ENCODE measurements at places on chromosomes 13 and 19. TPM values are rescaled to one million over a fixed set of nuclear protein-coding genes. Genes with fewer than 3 reads are reported as not detected.

Gene IL11
- 4.4 TPM for total RNA-seq

Gene ADGRE3
- total RNA-seq = not detected

Gene GRK1
- total RNA-seq = 0.17 TPM

Gene CGB5
- 1.9 TPM for total RNA-seq

Gene CAPS
- 7.5 TPM for total RNA-seq

Gene WTIP
- 29.3 TPM for total RNA-seq

Gene RELB
- 8.5 TPM for total RNA-seq

Gene ELSPBP1
- 2.4 TPM for total RNA-seq

Gene PLEKHA4
- total RNA-seq = 8.3 TPM

Gene ZNF155
- total RNA-seq = 7.2 TPM

GRCh38 chr19:43438291-43439031 lies 23.8 kb downstream of the TEX101 start:
- H3K36me3 ChIP-seq = no peaks in the 10 kb centered on the region
- no peak overlapping the region for H3K4me3 ChIP-seq
- H3K27ac ChIP-seq = peak overlapping the region; percentile 31
- H3K27me3 ChIP-seq = no peaks in the 10 kb centered on the region
- H3K4me1 ChIP-seq = peaks cover 3% of the 10 kb centered on the region
- DNase-seq = peak; percentile 51

GRCh38 chr19:10070730-10071446 lies 15.2 kb upstream of the SHFL start:
- H3K27me3 ChIP-seq = no peaks in the 10 kb centered on the region
- H3K4me1 ChIP-seq = no peaks in the 10 kb centered on the region
- DNase-seq = no peak
- no peak overlapping the region for H3K27ac ChIP-seq
- H3K4me3 ChIP-seq = no peak overlapping the region
- no peaks in the 10 kb centered on the region for H3K36me3 ChIP-seq

- H3K36me3 ChIP-seq = no peaks in the 10 kb centered on the region
- no peaks in the 10 kb centered on the region for H3K4me1 ChIP-seq
- no peak overlapping the region for H3K4me3 ChIP-seq
- DNase-seq = no peak
- no peak overlapping the region for H3K27ac ChIP-seq
These were observed 1730.9 kb downstream of the PCDH9 start for GRCh38 chr13:65499256-65499655.

DNA sequence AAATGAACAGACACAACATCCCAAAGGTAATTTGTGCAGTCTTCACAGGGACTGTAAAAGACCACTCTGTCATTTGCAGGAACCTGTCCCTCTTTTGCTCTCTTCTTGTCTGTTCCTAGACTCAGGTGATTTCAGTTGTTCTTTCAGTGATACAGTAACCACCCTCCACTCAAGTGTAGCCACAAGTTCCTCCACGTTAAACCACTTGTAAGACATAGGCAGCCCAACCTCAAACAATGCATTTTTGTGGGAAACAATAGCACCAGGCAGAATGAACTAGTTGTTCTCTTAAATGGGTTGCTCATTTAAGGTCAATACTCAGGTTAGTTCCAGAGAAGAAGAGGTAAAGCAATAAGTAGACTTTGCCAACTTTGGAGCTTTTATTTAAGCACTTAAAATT lies 359.4 kb downstream of the MZT1 start:
- no peak overlapping the region for H3K27ac ChIP-seq
- H3K4me1 ChIP-seq = no peaks in the 10 kb centered on the region
- H3K36me3 ChIP-seq = no peaks in the 10 kb centered on the region

DNA sequence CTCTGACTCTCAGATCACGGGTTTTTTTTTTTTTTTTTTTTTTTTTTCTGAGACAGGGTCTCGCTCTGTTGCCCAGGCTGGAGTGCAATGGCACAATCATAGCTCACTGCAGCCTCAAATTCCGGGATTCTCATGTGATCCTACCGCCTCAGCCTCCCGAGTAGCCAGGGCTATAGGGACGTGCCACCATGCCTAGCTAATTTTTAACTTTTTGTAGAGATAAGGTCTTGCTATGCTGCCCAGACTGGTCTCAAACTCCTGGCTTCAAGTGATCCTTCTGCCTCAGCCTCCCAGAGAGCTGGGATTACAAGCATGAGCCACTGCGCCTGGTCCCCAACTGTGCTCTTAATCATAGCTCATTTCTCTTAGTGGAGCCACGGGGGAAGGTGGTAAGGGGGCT lies 4.6 kb upstream of the GRAMD1A start:
- H3K36me3 ChIP-seq = no peaks in the 10 kb centered on the region
- H3K4me3 ChIP-seq = no peak overlapping the region
- DNase-seq = no peak

DNA sequence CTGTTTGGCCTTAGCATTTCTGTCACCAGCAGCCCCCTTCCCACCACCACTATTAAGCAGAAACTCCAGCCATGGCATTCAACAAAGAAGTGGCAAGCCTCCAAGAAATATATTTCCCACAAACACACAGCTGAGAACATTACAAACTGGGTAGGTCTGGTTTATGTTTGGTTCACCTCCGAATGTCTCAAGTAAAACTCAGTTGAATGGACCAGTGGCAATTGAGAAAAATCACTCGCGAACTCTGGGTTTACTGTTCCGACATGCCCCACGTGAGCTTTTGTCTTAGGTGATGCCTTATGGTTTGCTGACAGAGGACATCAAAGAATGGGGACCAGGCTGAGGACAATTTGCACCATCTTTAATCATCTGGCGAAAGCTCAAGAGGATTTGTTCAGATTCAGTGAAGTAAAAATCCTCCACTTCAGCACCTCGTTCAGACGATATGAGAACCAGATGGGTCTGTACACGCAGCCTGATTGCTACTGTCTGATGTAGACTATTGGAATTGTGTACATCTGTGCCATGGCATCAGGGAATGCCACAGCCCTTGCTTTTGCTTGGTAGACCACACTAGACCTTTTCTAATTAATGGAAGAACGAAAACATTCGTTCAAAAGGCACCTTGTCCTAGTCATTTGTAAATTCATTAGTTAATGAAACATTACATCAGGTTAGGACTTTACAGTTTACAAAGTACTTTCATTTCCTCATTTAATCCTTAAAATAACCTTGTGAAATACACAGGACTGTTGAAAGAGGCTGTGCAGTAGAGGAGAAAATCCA lies 59.4 kb downstream of the SLC10A2 start:
- no peak overlapping the region for H3K27ac ChIP-seq
- peaks cover 21% of the 10 kb centered on the region for H3K4me1 ChIP-seq
- DNase-seq = peak; percentile 17
- no peak overlapping the region for H3K4me3 ChIP-seq

DNA sequence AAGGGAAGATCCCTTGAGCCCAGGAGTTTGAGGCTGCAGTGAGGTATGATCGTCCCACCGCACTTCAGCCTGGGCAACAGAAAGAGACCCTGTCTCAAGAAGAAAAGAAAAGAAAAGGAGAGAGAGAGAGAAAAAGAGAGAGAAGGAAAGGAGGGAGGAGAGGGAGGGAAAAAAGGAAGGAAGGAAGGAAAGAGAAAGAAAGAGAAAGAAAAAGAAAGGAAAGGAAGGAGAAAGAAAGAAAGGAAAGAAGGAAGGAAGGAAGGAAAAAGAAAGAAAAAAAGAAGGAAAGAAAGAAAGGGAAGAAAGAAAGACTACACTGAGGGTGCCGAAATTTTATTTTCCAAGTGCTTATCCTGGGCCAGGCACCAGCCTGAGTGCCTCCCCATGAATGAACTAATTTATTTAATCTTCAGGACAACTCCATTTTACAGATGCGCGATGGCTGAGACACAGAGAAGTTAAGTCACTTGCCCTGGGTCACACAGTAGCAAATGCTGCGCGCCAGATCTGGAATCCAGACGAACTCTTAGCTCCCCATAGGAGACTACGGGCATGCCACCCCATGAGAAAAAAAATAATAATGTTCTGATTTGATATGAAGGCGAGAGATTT lies 2.7 kb downstream of the CDC42EP5 start:
- peak overlapping the region; percentile 6 for H3K27ac ChIP-seq
- no peaks in the 10 kb centered on the region for H3K36me3 ChIP-seq
- DNase-seq = no peak

- H3K4me1 ChIP-seq = no peaks in the 10 kb centered on the region
- DNase-seq = no peak
- no peaks in the 10 kb centered on the region for H3K36me3 ChIP-seq
- no peak overlapping the region for H3K4me3 ChIP-seq
- H3K27me3 ChIP-seq = peaks cover 77% of the 10 kb centered on the region
These were observed 14.6 kb downstream of the GSX1 start for GRCh38 chr13:27806744-27807387.

GRCh38 chr13:103282571-103283450 lies 216.6 kb upstream of the SLC10A2 start:
- peaks cover 3% of the 10 kb centered on the region for H3K4me1 ChIP-seq
- peak overlapping the region; percentile 63 for H3K27ac ChIP-seq
- DNase-seq = peak; percentile 30
- no peaks in the 10 kb centered on the region for H3K36me3 ChIP-seq

- H3K36me3 ChIP-seq = no peaks in the 10 kb centered on the region
- H3K27ac ChIP-seq = no peak overlapping the region
- H3K4me1 ChIP-seq = peaks cover 3% of the 10 kb centered on the region
- H3K4me3 ChIP-seq = no peak overlapping the region
These were observed 20.9 kb upstream of the ATP11A start for GRCh38 chr13:112668924-112669323.

GRCh38 chr19:10796653-10797052 lies 39.4 kb downstream of the TMED1 start:
- no peaks in the 10 kb centered on the region for H3K27me3 ChIP-seq
- H3K4me1 ChIP-seq = no peaks in the 10 kb centered on the region
- no peaks in the 10 kb centered on the region for H3K36me3 ChIP-seq
- no peak overlapping the region for H3K27ac ChIP-seq

- no peak for DNase-seq
- H3K36me3 ChIP-seq = no peaks in the 10 kb centered on the region
- peaks cover 7% of the 10 kb centered on the region for H3K27me3 ChIP-seq
These were observed 143.5 kb upstream of the SOX1 start for GRCh38 chr13:111923439-111923838.

- no peak overlapping the region for H3K27ac ChIP-seq
- no peaks in the 10 kb centered on the region for H3K36me3 ChIP-seq
These were observed 5.0 kb upstream of the EID2 start for GRCh38 chr19:39544911-39545310.

GRCh38 chr19:15534957-15535864 lies 26.9 kb downstream of the CYP4F22 start:
- no peaks in the 10 kb centered on the region for H3K4me1 ChIP-seq
- no peak overlapping the region for H3K4me3 ChIP-seq
- no peak for DNase-seq
- no peaks in the 10 kb centered on the region for H3K27me3 ChIP-seq
- no peak overlapping the region for H3K27ac ChIP-seq

DNA sequence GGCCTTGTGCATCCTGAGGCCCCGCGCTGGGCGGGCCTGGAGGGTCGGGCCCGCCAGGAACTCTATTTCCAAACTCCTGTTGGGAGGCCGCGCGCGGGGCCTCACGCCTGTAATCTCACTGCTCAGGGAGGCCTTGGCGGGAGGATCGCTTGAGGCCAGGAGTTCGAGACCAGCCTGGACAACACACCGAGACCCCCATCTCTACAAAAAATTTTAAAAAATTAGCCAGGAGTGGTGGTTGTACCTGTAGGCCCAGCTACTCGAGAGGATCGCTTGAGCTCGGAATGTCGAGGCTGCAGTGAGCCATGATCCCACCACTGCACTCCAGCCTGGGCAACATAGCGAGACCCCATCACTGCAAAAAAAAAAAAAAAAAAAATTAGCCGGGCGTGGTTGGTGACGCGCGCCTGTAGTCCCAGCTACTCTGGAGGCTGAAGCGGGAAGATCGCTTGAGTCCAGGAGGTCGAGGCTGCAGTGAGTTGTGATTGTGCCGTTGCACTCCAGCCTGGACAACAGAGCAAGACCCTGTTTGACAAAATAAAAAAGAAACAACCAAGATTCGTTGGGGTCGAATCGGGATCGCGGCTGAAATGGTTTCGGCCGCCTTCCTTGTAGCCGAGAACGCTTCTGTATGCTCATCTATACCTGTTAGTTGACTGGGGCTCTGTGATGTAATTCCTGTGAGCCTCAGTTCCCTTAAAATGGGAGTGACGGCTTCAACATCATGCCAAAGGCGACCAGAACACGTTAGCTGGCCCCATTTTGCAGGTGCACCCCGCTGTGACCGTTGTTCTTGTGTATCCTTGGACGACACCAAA lies 636 bp downstream of the SF3A2 start:
- DNase-seq = no peak
- peak overlapping the region; percentile 97 for H3K27ac ChIP-seq
- peak overlapping the region; percentile 41 for H3K4me3 ChIP-seq
- H3K4me1 ChIP-seq = peaks cover 55% of the 10 kb centered on the region
- H3K36me3 ChIP-seq = no peaks in the 10 kb centered on the region

- DNase-seq = no peak
- no peaks in the 10 kb centered on the region for H3K36me3 ChIP-seq
- no peaks in the 10 kb centered on the region for H3K27me3 ChIP-seq
- no peak overlapping the region for H3K27ac ChIP-seq
- H3K4me3 ChIP-seq = no peak overlapping the region
These were observed 2.8 kb downstream of the N4BP2L2 start for GRCh38 chr13:32535748-32536147.

DNA sequence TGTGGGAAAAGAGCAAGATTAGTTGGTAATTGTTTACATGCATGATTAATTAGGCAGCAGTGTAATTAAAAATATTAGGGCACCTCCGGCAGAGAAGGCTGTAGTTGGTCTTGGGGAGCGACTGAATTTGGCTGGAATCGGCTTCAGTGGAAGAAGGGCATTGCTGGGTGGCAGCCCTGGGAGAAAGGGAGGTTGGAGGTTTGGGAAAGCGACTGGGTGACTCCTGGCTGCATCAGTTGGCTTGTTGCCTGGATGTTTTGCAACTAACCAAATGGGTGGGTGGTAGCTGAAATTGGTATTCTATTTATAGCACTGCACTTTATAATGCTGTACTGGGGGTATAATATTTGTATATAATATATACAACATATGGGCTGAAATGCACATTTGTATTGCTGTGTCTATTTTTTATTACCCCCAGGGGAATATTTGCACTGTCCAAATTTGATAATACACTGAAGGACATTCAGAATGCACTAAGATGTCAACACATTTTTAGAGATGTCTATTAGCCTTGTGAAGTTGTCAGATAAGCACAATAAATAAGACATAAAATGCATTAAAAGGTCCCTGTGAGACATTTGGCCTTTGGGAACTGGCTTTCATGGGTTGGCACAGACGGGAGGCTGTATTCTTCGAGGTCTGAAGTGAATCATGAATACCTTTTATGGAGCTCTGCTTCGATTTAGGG lies 1.7 kb downstream of the B3GLCT start:
- no peaks in the 10 kb centered on the region for H3K36me3 ChIP-seq
- no peaks in the 10 kb centered on the region for H3K27me3 ChIP-seq
- H3K4me1 ChIP-seq = peaks cover 9% of the 10 kb centered on the region
- H3K4me3 ChIP-seq = peak overlapping the region; percentile 97
- peak overlapping the region; percentile 99 for H3K27ac ChIP-seq
- DNase-seq = no peak
